HCT116 (cell line): ENCODE measurements at places on chromosomes 6 and 20. TPM values are rescaled to one million over a fixed set of nuclear protein-coding genes. Genes with fewer than 3 reads are reported as not detected.

Gene CABLES2
- 8.9 TPM for total RNA-seq

Gene PTPRK
- 34.2 TPM for total RNA-seq

Gene SUPT3H
- total RNA-seq = 7.4 TPM

Gene PLCB4
- 2.5 TPM for total RNA-seq

Gene RBPJL
- not detected for total RNA-seq

GRCh38 chr6:44025226-44025625 lies 102.0 kb downstream of the MRPL14 start:
- no peak for DNase-seq

- DNase-seq = no peak
Observed at GRCh38 chr20:8749101-8749500, 319.8 kb upstream of the PLCB4 start.

DNA sequence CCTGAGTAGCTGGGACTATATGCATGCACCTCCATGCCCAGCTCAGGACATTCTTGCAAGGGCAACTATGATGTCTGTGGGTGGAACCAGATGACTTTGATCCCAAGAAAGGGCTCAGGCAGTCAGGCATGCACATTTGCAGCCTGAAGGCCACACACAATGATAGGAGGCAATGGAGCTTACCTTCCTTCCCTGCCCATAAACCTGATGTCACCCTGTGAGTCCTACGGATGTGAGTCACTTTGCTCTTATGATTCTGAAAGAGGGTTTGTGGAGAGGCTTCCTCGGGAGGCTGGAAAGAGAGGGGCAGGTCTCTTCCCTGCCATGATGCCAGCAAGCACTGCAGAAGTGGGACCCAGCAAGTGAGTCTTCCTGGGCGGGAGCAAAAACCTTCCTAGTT lies 202.4 kb downstream of the LY86 start:
- peak; percentile 87 for DNase-seq

- DNase-seq = peak; percentile 22
Observed at GRCh38 chr20:50085481-50086365, 27.2 kb downstream of the UBE2V1 start.

DNA sequence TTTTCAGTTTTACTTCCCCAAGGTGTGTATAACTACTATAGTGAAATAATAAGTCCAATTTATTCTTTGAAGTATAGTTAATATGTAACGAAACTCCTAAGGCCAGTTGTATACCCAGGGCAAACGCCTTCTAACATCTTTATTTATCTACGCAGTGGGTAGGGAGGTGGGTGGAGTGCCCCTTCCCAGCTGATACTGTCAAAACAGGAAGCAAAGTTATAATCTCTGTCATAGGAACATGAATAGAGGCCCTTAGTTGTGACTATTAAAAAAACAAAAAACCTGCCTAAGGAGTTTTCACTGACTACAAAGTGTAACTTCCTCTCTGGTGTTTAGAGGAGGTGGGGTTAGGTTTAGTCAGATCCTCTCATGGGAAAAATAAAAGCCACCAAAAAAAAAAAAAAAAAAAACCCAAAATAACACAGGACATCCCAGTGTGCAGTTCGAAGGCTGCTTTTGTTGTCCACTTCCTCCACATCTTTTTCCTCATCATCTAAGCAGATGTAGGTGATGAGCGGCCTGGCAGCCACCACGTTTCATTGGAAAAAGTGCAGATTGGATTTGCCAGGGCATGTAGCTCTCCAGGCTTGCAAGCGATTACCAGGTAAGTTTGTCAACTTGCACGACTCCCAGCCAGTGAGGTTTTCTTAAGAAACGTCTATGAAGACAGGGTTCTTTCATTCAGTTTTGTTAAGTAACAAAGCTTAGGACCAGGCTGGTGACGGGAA lies 58.7 kb downstream of the UTRN start:
- no peak for DNase-seq

- DNase-seq = peak; percentile 31
Observed at GRCh38 chr6:78810146-78810545, 57.2 kb upstream of the IRAK1BP1 start.

- no peak for DNase-seq
Observed at GRCh38 chr20:24316731-24317130, 152.7 kb upstream of the SYNDIG1 start.
